Central memory CD8-positive, alpha-beta T cell (primary cell): ENCODE measurements at places on chromosomes 7 and 10.

DNA sequence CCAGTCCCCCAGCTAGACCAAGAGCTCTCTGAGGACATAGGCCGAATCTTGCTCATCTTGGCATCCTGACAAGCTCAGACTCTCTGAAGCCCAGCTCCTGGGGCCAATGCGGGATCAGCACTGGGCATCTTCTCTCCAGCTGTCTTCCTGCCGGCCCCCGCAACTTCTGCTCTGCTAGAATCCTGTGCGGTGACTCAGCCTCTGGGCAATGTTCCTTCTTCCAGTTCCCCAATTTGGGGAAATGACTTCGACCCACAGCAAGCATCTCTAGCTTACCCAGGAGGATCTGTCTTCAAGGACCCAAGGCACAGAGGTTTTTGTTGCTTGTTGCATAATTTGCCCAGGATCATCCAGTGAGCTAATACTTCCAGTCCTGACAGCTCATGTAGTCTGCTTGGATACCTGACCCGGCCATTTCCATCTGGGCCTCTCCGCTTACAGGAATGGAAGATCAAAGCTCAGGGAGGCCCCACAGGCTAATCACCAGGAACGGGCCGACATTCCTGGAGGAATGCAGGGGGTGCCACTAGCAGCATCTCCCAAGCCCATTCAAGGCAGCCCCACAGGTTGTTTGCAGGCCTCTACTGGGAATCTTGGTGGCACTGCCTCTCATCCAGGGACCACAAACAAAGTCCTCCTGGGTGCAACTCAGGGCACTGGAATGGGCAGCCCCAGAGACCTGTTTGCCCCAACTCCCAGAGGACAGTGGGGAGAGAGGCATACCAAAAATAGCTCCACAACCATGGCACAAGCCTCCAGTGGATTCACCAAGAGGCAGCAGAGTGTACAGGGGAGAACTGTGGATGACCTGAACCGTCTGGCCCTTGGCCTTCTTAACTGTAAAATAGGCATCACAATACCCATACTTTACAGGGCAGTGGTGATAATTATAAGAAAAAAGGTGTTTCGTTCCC, 151.9 kb downstream of the NEURL1 start:
- no peak for DNase-seq

DNA sequence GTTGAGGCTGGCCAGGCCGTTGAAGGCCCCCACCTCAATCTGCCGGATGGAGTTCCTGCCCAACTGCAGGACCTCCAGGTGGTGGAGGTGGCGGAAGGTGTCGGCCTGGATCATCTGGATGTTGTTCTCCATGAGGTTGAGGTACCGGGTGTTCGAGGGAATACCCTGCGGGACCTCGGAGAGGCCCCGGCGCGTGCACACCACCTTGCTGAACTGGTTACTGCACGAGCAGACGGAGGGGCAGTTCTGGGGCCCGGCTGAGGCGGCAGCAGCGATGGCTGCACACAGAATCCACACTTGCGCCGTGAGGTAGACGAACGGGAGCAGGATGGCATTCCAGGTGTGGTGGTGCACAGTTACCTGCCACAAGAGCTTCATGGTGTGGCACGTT, 979 bp downstream of the LRRC4 start:
- no peak for DNase-seq

- no peak for DNase-seq
These were observed 61.2 kb downstream of the PRKCQ start for GRCh38 chr10:6518791-6519429.

DNA sequence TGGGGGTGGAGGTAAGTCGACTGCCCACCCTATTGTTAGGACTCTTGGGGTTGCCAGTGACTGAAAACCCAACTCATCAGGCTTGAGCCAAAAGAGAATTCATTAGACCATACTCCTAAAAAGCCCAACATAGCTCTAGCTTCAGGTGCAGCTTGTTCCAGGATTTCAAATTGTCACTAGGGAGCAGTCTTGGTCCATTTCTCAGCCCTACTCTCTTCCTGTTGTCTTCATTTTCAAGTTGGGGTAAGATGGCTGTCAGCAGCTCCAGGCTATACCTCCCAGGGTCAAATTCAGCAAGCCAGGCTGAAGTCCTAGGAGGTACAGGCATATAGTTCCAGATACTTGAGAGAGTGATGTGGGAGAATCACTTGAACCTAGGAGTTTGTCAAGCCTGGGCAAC, 14.9 kb upstream of the COL13A1 start:
- DNase-seq = no peak

GRCh38 chr10:18056583-18056982, 83.6 kb upstream of the CACNB2 start:
- DNase-seq = no peak

DNA sequence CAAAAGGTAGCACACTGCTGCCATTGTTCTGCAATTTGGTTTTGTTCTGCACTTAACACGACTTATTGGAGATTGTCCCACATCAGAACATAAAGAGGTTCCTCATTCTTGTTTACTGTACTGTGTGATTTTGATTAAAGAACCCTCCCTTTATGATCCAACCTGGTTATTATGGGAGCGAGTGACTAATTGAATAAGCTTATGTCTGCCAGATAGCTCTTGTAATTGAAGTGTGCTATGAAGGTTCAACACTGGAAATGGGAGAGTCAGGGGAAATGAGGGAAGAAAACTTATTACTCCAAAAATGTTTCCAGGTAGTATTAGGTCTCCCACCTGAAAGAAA, 33.9 kb downstream of the CASP7 start:
- no peak for DNase-seq

- no peak for DNase-seq
These were observed 526.2 kb upstream of the PFKP start for GRCh38 chr10:2541176-2541575.

DNA sequence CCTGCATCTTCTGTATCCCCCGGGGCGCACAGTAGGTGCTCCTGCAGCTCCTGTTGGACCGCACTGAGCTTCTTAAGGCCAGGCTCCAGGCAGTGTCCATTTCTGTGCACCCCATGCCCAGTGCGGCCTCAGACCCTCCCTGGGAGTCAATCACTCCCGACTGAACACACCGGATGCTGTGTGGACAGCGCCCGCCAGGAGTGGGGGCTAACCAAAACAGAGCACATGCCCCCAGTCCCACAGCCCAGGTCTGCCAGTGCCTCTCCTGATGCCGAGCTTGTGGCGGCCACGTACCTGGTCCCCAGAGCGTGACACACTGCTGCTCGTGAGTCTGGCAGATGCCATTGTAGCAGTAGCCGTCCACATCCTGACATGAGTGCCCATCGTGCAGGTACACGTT, 168.1 kb downstream of the FANK1 start:
- no peak for DNase-seq

DNA sequence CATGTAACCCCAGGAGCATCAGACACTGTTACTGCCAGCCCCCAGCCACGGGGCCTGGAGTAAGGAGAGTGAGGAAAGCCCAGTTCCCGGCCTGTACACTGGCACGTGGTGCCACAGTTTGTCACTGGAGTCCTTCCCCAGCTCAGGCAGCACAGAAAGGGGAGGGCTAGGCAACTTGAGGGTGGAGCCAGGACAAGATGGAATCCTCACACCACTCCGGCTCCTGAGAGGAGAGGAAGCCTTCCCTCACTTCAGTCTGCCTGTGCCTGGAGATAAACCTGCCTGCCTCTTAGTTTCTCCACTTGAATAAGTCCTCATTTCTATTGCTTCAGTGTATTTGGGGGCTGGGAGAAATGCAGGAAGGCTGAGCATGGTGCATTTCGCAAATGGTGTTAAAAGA, 176.0 kb downstream of the KIAA1217 start:
- no peak for DNase-seq

DNA sequence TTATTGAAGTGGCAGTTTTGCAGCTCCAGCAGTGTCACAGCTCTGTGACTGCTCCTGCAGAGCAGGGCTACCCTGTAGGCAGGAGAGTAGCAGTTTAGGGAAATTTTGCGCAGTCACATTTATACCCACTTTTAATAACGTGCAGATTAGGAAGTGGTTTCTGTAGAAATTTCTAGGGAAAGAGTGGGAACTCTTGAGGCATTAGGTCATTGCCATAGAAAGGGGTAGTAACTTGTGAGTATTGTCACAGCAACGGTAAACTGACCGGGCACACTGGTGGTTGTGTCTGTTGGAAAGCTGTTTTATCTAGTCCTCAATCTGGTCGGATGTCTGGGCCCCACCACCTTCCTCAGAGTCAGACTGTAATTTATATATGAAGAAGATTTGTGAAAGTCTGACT, 51.9 kb downstream of the CDC14C start:
- DNase-seq = no peak
